ENCODE measurements at places on chromosomes 12 and 14. TPM values are rescaled to one million over a fixed set of nuclear protein-coding genes. Genes with fewer than 3 reads are reported as not detected.

Gene SOAT2
- not detected for total RNA-seq

Gene MOK
- total RNA-seq = 21.2 TPM

Gene DYRK4
- 12.8 TPM for total RNA-seq

Gene JAG2
- 0.63 TPM for total RNA-seq

Gene DIO2
- 66.0 TPM for total RNA-seq

DNA sequence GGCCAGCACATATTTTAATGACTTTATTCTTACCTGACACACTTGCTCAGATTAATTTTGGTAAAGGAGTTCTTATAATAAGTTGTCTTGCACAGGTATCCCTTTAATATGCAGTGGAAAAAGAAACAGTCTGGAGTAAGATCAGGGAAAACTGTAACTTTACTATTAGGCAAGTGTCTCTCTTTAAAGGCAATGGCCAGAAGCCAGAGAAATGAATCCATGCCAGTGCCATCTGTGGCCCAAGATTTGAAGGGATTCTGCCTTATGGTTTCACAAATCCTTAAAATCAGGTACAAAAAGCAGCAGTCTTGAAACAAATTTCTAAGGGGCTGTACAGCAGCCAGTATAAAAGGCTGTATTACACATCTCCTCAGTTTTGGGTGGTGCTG is 22.4 kb downstream of the NFYB start:
- peak; percentile 10 for DNase-seq

- DNase-seq = no peak
Observed at GRCh38 chr12:129719416-129719815, 184.4 kb downstream of the TMEM132D start.

DNA sequence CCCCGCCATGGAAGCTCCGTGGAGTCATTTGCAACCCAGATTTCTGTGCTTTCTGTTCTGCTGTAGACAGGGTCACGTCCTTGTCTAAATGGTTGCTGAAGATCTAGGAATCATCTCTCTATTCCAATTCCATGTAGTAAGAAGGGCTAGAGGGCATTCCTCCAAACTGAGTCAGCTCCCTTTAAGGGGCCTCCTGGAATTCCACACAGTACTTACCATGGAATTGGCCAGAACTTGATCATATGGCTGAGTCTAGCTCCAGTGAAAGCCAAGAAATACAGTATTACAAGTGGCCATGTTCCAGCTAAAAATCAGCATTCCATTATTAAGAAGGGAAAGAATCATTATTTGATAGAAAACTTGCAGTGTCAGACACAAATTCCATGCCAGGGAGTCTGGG is 171.9 kb downstream of the PRKCH start:
- peak; percentile 98 for DNase-seq

- peak; percentile 31 for DNase-seq
Observed at GRCh38 chr12:48901278-48901677, 24.0 kb downstream of the FKBP11 start.

DNA sequence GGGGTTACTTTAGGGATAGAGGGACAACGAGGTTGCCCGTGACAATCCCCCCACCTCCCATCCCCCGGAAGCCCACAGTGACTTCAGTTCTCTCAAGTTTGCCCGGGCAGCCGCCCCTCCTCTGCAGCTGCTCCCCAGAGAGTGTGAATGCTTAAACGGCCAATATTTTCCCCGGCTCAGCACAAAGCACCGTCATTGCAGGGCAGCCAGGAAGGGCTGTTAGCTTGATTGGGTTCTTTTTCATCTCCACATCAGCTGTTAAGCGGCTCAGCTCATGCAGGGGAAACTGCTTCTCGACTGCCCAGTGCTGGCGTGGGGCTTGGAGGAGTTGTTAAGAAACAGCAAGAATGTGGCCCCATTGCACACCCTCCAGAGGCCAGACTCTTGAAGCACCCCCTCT is 120.5 kb upstream of the NCOR2 start:
- peak; percentile 70 for DNase-seq

DNA sequence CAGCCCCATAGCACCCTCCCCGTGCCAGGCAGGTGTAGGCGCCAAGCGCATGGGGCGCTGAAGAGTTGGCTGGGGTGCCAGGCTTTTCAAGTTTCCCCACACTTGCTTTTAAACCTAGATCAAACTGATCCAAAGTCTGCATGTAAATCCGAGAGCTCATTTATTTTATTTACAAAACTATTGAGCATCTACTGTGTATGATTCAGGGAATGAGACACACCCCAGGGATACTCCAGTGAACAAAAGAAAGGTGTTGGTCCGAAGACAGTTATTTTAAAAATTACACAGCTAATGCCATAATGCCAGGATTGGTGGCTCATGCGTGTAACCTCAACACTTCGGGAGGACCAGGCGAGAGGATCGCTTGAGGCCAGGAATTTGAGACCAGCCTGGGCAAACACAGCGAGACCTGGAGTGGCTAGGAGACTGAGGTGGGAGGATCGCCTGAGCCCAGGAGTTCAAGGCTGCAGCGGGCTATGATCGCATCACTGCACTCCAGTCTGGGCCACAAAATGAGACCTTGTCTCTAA is 780 bp upstream of the SLC41A2 start:
- no peak for DNase-seq

GRCh38 chr12:5138845-5139244 is 95.2 kb downstream of the KCNA5 start:
- DNase-seq = peak; percentile 15

GRCh38 chr14:22882529-22883172 is 371 bp upstream of the REM2 start:
- DNase-seq = peak; percentile 18

DNA sequence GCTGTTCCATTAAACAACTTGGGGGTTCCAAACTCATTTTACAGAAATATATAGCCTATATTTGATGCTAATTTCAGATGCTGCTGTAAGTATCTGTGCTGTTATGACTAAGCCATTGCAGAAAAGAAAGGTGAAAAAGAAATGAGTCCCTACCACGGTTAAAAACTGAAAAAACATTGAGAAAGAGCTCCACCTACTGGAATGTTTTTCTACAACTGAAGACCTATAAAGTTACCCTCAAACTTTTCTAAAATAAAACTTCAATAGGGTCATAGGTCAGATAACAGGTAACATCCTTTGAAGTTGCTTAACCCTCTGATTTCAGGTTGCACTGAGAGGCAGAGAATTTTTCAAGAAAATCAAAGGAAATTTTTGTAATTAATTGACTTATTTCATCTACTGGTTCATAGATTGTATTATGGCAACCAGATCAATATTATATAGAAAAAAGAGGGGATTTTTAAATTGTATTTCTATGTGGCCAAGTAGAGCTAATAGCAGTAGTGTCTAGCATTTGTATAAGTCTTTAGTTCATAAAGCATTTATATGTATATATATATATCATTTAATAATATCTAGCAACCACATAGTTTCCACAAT is 279.9 kb downstream of the RPS29 start:
- DNase-seq = peak; percentile 4

DNA sequence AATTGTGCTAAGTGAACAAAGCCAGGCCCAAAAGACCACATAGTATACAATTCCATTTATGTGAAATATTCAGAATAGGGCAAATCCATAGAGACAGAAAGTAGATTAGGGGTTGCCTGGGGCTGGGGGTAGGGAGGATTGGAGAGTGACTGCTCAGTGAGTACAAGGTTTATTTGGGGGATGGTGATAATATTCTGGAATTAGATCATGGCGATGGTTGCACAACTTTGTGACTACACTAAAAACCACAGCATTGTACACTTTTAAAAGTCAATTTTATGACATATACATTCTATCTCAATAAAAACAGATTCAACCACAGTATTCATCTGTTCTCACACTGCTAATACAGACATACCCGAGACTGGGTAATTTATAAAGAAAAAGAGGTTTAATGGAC is 68.7 kb upstream of the MAP1LC3B2 start:
- peak; percentile 38 for DNase-seq

DNA sequence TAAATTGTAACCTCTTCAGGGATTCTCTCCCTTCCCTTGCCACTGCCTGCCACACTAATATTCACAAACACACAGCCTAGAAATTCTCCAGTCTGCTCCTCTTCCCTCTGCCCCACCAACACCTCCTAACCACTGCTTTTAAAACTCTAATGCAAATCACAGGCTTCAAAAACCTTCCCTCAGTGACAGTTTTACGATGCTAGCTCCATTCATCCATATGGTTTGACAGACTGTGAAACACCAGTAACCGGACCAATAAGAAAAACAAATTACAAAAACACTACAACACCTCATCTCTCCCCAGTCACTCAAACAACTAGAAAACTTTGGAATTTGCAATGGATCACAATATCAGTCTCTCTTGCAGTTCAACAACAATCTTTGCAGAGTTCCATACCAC is 5.7 kb downstream of the DPF3 start:
- no peak for DNase-seq

- DNase-seq = no peak
Observed at GRCh38 chr14:93571275-93571674, 140.5 kb downstream of the UNC79 start.

DNA sequence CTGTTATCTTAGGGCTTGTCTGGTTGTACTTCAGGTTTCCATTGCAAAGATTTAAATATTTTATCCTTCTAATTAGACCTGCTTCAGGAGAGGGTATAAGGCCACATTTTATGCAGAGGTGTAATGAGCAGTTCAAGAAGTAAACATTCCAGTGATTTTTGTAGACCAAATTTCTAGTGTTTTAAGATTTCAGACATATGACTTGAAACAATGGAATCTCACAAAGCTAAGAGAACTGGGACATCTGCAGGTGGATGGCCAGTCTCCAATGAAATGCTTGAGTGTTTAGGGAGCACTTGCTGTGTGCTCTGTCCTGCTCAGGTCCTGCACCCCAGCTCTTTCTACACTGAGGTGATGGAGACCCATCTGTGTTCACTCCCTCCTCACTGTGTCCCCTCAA is 7.9 kb downstream of the C14orf132 start:
- no peak for DNase-seq

DNA sequence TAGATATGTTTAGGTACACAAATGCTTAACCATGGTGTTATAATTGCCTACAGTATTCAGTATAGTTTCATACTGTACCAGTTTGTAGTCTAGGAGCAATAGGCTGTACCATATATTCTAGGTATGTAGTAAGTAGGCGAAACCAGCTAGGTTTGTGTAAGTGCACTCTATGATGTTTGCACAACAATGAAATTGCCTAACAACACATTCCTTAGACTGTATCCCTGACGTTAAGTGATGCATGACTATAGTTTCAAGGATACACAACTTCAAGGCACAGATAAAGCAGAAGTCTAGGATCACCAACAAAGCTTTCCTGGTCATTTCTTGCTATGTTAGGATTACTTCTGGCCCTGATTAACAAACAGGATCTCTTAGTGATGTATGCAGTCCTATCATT is 135.1 kb downstream of the SLC38A1 start:
- DNase-seq = peak; percentile 27

- DNase-seq = no peak
Observed at GRCh38 chr14:93019367-93019843, 96.3 kb downstream of the ITPK1 start.

- DNase-seq = peak; percentile 97
Observed at GRCh38 chr14:101927859-101928258, 36.5 kb upstream of the DYNC1H1 start.

DNA sequence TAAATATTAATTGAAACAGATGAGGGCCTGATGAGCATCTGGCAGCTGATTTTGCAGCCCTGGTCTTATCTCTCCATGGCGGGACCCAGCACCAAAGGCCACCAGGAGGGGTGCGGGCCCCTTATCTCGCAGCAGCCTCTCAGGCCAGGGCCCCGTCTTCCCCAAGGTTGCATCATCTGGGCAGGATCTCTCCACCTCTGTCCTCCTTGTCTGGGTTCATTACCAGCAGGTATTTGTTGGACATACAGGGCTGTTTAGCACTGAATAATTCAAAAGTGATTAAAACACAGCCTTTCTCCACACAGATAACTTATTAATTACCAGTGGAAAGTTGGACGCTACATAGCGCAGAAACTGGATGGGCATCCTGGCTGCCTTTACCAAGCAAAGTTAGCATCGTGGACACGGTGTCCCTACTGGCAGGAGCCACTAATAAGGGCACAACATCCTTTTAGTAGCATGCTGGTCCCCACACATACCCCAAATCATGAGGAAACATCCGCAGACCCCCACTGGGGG is 25.8 kb downstream of the TMEM120B start:
- DNase-seq = no peak

Data from fibroblast of the aortic adventitia (primary cell).